ENCODE measurements at places on chromosomes 3 and 15. TPM values are rescaled to one million over a fixed set of nuclear protein-coding genes. Genes with fewer than 3 reads are reported as not detected.

The FETUB gene
- not detected for total RNA-seq

The ACSBG1 gene
- total RNA-seq, result not detected

The CACNA2D3 gene
- not detected for total RNA-seq

- H3K4me3 ChIP-seq, result no peak overlapping the region
- peaks cover 15% of the 10 kb centered on the region for H3K36me3 ChIP-seq
- H3K27me3 ChIP-seq, result no peaks in the 10 kb centered on the region
- no peak overlapping the region for H3K27ac ChIP-seq
- peaks cover 5% of the 10 kb centered on the region for H3K4me1 ChIP-seq
These were observed 61.6 kb upstream of the MAP4 start for GRCh38 chr3:48077815-48078214.

GRCh38 chr3:189950258-189950657 lies 170.4 kb downstream of the P3H2 start:
- no peaks in the 10 kb centered on the region for H3K36me3 ChIP-seq
- no peak overlapping the region for H3K27ac ChIP-seq
- DNase-seq, result no peak
- peaks cover 3% of the 10 kb centered on the region for H3K4me1 ChIP-seq
- H3K27me3 ChIP-seq, result peaks cover 4% of the 10 kb centered on the region

- H3K4me1 ChIP-seq, result peaks cover 2% of the 10 kb centered on the region
- H3K36me3 ChIP-seq, result no peaks in the 10 kb centered on the region
- peaks cover 49% of the 10 kb centered on the region for H3K27me3 ChIP-seq
- no peak overlapping the region for H3K4me3 ChIP-seq
These were observed 113.7 kb upstream of the GOLGA8J start for GRCh38 chr15:29968895-29969561.

DNA sequence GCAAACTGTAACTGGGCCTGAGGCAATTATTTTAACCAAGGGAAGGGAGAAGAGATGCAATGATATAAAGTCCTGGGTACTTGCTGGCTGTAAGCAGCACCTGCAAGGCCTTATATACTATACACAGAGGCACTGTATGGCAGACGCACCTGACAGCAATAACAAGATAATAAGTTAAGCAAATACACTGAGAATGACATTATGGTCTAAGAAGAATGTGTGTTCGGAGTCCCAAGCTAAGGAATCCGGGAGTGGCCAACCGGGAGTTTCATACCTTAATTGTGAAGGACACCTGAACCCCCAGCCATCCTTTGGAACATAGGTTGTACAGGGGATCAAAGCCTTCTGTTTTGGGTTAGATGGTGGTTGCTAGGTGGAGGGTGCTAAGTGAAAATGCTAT lies 13.7 kb downstream of the FAM240A start:
- H3K36me3 ChIP-seq, result no peaks in the 10 kb centered on the region
- H3K27me3 ChIP-seq, result peaks cover 2% of the 10 kb centered on the region
- H3K4me1 ChIP-seq, result peaks cover 13% of the 10 kb centered on the region
- no peak overlapping the region for H3K27ac ChIP-seq
- H3K4me3 ChIP-seq, result no peak overlapping the region
- DNase-seq, result no peak

DNA sequence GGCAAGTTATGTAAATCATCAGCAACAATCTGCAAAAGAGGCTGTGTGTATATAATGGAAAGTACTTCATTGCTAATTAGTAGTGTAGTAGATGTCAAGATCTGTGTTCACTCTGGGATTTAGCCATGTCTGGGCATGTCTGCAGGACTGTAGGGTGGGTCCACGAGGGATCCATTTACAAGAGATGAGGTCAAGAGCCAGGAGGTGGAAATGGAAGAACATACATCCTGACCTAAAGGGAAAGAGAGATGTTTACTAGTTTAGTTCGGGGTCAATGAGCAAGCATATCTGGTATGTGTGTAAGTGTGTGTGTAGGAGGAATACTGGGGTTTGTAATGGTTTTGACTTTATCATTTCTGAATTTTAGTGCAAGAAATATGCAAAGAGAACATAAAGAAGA lies 171.5 kb upstream of the NANOGP8 start:
- H3K27ac ChIP-seq, result no peak overlapping the region
- no peaks in the 10 kb centered on the region for H3K36me3 ChIP-seq
- no peak for DNase-seq
- H3K4me1 ChIP-seq, result no peaks in the 10 kb centered on the region
- no peaks in the 10 kb centered on the region for H3K27me3 ChIP-seq

GRCh38 chr3:8027954-8028353 lies 473.7 kb upstream of the LMCD1 start:
- no peaks in the 10 kb centered on the region for H3K27me3 ChIP-seq
- H3K27ac ChIP-seq, result no peak overlapping the region
- DNase-seq, result no peak
- no peaks in the 10 kb centered on the region for H3K4me1 ChIP-seq
- no peak overlapping the region for H3K4me3 ChIP-seq

- H3K4me3 ChIP-seq, result no peak overlapping the region
- no peaks in the 10 kb centered on the region for H3K4me1 ChIP-seq
- peaks cover 2% of the 10 kb centered on the region for H3K27me3 ChIP-seq
- DNase-seq, result no peak
- H3K36me3 ChIP-seq, result no peaks in the 10 kb centered on the region
- H3K27ac ChIP-seq, result no peak overlapping the region
These were observed 77.1 kb upstream of the PRTG start for GRCh38 chr15:55820043-55820442.

DNA sequence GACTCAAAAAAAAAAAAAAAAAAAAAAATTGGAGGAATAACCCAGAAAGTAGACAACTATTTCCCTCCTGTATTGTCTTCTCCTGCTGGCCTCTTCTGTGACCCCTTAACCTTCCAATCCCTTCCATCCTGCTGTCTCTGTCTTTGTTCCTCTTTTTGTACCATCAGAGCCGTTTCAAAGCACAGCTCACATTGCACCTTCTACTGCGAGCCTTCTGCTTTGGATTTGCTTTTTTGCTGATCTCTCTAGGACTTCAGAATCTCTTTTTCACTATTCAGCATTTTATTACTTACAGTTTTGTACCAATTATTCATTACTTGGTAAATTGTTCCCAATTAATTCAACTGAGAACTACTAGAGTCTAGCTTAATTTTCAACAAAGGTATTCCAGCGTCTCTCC lies 284.0 kb upstream of the TBL1XR1 start:
- DNase-seq, result no peak
- no peaks in the 10 kb centered on the region for H3K27me3 ChIP-seq
- H3K27ac ChIP-seq, result no peak overlapping the region
- no peaks in the 10 kb centered on the region for H3K36me3 ChIP-seq
- no peaks in the 10 kb centered on the region for H3K4me1 ChIP-seq

- peaks cover 2% of the 10 kb centered on the region for H3K36me3 ChIP-seq
- no peaks in the 10 kb centered on the region for H3K27me3 ChIP-seq
- no peak for DNase-seq
These were observed 25.2 kb downstream of the ATP6V1A start for GRCh38 chr3:113771993-113772392.

GRCh38 chr15:89964232-89964954 lies 36.7 kb upstream of the ZNF710 start:
- H3K36me3 ChIP-seq, result no peaks in the 10 kb centered on the region
- no peaks in the 10 kb centered on the region for H3K27me3 ChIP-seq
- no peak for DNase-seq
- H3K4me3 ChIP-seq, result no peak overlapping the region
- no peaks in the 10 kb centered on the region for H3K4me1 ChIP-seq

GRCh38 chr15:42282344-42282743 lies 9.1 kb upstream of the TMEM87A start:
- H3K27ac ChIP-seq, result no peak overlapping the region
- no peak overlapping the region for H3K4me3 ChIP-seq
- H3K4me1 ChIP-seq, result no peaks in the 10 kb centered on the region
- DNase-seq, result no peak

DNA sequence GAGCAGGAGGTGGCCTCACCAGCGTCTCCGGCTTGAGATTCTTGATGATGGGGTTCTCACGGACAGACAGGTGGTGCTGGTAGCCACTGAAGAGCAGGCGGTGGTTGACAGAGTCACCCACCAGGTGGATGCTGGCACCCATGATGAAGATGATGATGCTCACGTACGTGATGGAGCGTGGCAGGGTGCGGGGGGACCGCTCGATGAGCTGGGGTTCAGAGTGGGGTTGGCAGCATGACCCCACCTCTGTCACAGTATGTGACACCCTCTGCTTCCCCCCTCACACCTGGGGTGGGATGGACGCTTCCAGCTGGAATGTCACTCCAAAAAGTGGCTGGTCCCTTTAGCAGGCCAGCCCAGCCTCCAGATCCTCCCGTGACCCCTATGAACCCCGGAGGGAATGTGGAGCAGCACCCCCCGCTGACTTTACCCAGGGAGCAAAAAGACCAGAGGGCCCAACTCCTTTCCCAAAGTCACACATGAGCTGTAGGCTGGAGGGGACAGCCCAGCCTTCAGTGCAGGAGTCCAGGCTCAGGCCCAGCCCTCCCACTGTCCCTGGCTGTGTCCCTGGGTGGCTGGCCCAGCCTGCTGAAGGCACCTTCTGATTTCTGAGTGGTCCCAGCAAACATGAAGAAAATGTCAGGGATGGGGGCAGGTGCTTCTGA lies 6.7 kb upstream of the CALML4 start:
- H3K27ac ChIP-seq, result no peak overlapping the region
- peaks cover 26% of the 10 kb centered on the region for H3K4me1 ChIP-seq
- H3K27me3 ChIP-seq, result no peaks in the 10 kb centered on the region
- DNase-seq, result no peak
- no peak overlapping the region for H3K4me3 ChIP-seq
